ENCODE measurements at places on chromosomes 16 and 17. TPM values are rescaled to one million over a fixed set of nuclear protein-coding genes. Genes with fewer than 3 reads are reported as not detected.

The SCNN1B gene
- total RNA-seq = not detected

- no peak for DNase-seq
Measured at GRCh38 chr16:49419862-49420261, 46.3 kb downstream of the C16orf78 start.

The KRTAP2-3 gene
- not detected for total RNA-seq

DNA sequence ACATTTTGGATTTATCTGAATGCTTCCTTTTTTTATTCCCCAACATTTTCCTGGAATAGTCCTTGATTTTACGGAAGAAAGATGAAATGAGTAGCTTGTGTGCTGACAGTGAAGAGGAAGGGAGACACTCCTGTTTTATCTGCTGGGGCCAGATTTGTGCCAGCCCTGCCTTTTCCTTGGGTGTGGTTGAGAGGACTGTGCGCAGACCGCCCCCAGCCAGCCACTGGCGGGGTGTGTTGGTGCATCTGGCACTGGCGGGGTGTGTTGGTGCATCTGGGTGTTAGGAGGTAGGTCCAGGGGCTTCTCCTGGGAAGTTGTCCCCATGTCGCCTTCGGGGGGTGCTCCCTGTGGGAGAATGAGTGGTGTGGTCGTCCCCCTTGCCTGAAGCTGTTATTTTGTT is 39.5 kb downstream of the RAP1GAP2 start:
- no peak for DNase-seq

- DNase-seq = no peak
Measured at GRCh38 chr17:78418326-78419026, 40.0 kb downstream of the PGS1 start.

GRCh38 chr17:63697341-63698286 is 2.3 kb downstream of the LIMD2 start:
- peak; percentile 80 for DNase-seq

- no peak for DNase-seq
Measured at GRCh38 chr17:81722184-81723120, 10.4 kb downstream of the SLC25A10 start.

The YBX2 gene
- total RNA-seq = 0.19 TPM

The KRTAP9-4 gene
- not detected for total RNA-seq

- DNase-seq = no peak
Measured at GRCh38 chr17:72754513-72754912, 338.0 kb downstream of the SLC39A11 start.

- no peak for DNase-seq
Measured at GRCh38 chr17:62974788-62975187, 8.8 kb downstream of the TANC2 start.

DNA sequence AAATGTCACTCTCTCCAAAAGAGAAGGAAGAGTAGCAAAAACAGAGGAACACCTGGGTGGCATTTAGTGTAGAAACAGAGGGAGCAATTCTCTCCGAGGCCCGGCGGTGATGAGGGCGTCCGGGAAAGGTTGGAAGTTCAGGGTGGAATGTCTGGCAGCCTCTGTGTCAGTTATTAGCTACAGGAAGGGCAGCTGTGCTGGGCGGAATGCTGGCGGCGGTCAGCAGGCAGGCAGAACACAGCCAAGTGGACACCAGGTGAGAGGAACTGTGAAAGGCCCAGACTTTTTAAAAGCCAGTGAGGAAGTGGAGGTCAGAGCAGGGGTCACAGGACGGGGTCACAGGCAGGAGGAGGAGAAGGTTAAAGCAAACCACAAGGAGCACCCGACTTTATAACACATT is 238.1 kb downstream of the NTN1 start:
- no peak for DNase-seq

DNA sequence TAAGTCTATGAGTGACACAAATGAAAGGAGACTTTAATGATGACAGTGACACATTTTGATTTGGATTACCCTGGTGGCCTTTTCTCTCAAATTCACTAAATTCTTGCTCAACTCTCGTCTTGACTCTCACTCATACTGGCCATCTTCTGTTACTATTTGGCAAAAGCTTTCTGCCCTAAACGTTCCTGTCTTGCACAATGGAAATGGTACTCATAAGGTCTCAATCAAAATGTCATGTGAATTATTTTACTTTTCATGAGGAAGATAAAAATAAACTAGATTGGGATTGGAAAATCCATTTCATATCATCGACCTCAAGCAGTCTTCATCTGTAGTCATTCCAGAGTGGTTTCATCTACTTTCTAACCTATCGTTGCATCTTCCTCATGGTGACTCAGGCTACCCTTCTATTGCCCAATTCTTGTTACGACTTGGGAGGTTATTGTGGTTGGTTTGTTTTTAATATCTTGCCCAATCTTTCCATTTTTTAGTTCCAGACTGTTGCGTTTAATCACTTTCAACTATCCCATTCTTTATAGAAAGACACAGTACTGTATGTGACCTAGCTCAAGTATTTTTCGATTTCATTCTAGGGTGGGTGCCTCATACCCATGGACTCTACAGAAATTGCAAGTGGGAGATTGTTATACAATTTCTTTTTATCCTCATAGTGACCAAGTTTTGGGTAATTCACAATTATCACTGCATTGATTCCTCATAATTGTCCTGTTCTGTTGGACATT is 317.2 kb upstream of the KCNJ16 start:
- DNase-seq = no peak

DNA sequence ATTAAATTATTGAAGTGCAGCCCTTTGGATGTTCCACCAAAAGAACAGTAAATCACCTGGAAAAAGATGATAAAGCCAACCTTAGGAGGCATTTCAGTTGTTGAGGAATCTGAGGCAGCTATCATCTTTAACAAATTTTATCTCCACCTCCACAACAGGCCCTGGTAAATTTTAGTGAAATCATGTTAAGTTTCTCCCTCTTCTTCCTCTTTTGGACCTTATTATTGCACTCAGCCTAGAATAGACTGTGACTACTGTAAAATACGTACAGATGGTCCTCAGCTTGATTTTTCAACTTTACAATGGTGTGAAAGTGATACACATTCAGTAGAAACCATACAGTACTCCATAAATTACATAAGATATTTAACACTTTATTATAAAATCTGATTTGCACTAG is 90.3 kb downstream of the USP32 start:
- DNase-seq = no peak

DNA sequence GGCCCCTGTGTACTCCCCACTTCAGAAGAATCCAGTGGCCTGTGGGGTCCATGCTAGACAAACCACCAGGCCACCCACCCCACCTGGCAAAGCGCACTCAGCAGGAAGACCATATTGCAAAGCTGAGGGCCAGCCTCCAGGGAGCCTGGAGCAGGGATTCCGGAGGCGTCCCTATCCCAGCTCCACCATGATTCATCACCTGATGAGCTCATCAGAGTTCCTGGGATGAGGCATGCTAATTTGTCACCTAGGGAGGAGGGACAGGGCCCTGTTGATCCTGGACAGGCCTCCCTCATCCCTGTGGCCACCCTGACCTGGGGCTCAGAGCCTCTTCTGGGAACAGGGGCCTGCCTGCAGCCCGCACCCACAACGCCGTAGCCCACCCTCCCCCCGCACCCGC is 131.6 kb upstream of the PLCG2 start:
- DNase-seq = no peak

GRCh38 chr16:27253526-27253930 is 15.0 kb downstream of the NSMCE1 start:
- peak; percentile 42 for DNase-seq

DNA sequence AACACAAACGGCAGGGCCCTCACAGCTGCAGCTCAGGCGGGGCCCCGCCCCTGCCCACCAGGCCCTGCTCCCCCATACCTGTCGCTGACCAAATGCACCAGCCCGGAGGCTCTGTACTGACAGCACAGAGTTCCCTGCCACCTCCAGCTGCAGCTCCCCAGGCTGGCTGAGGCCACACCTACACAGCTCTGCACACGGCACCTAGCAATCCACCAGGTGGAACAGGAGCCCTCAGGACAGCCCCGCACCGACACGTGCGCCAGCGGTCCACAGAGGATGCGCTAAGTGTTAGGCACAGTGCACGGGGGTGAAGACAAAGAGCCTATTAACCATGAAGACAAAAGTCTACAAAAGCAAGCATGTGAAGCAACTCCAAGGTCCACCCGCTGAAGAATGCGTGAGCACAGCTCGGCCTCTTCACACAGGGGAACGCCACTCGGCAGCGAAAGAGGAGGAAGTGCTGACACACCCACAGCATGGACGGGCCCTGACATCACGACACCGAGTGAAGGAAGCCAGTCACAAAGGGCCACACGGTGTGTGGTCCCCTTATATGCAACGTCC is 5.4 kb downstream of the ZCCHC14 start:
- peak; percentile 34 for DNase-seq

GRCh38 chr16:65727534-65728137 is 605.8 kb upstream of the CDH11 start:
- no peak for DNase-seq

DNA sequence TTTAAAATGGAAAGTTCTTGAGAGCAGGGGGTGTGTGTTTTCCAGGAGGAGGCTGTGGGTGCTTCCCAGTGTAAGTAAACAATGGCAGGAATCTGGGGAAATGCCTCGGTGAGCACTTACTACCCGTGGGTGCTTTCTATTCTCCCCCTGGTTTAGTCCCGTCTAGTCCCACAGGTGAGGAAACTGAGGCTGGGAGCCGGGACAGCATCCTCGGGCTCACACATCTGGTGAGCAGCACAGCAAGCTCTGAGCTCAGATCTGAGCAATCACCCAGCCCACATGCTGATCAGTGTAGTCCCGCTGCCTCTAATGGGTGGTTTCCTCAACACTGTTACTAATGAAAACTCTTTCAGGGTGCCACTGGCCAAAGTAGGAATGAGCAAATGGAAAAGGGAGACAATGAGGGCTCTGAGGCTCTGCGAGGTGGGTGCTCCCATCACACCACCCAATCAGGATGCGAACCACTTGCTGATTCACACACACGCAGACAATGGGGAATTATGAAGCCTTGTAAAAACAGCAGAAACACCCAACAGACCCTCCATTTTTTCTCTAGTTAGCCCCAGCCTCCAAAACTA is 202.6 kb downstream of the PARN start:
- DNase-seq = no peak

GRCh38 chr17:54662978-54663876 is 237.4 kb upstream of the TOM1L1 start:
- no peak for DNase-seq

The ZNRF1 gene
- 5.6 TPM for total RNA-seq

DNA sequence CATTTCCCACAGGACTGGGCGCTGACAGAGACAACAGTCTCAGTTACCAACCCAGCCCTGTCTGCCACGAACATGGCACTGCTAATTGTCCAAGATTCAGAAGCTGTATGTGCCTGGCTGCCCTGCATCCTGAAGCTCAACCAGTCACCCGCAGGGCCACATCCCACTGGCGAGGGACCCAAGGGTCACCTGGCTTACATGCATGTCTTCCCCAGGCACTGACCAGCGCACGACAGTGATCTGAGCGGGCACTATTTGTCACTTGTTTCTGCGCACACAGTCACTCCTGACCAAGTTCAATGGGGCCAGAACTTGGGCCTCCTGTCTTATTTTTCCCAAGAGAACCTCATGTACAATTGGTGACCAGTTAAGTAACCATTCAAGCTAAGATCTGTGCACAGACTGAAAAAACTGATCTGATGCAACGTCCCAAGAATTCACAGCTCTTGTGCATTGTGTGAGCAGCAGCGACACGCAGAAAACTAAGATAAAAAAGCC is 13.1 kb downstream of the USP7 start:
- no peak for DNase-seq

- DNase-seq = no peak
Measured at GRCh38 chr17:49574323-49574781, 1.3 kb upstream of the NXPH3 start.

DNA sequence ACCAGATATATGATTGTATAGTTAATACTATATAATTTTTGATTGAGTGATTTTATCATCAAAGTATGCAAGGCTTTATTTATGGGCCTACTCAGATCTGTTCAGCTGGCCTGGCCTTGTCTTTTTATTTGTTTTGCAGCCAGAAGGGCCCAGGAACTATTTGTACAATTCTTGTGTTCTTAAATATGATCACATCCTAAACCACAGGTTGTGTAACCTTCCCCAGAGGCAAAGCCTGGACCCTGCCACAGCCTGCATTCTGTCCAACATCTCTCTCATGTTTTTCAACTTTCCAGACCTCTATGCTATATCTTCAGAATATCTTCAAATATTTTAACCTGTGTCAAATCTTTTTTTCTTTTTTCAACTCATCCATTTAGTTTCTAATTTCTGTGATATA is 410.4 kb upstream of the MON1B start:
- DNase-seq = no peak

- no peak for DNase-seq
Measured at GRCh38 chr17:8572764-8573163, 57.8 kb downstream of the MYH10 start.

The SPN gene
- 122 TPM for total RNA-seq

The TBC1D3G gene
- not detected for total RNA-seq

DNA sequence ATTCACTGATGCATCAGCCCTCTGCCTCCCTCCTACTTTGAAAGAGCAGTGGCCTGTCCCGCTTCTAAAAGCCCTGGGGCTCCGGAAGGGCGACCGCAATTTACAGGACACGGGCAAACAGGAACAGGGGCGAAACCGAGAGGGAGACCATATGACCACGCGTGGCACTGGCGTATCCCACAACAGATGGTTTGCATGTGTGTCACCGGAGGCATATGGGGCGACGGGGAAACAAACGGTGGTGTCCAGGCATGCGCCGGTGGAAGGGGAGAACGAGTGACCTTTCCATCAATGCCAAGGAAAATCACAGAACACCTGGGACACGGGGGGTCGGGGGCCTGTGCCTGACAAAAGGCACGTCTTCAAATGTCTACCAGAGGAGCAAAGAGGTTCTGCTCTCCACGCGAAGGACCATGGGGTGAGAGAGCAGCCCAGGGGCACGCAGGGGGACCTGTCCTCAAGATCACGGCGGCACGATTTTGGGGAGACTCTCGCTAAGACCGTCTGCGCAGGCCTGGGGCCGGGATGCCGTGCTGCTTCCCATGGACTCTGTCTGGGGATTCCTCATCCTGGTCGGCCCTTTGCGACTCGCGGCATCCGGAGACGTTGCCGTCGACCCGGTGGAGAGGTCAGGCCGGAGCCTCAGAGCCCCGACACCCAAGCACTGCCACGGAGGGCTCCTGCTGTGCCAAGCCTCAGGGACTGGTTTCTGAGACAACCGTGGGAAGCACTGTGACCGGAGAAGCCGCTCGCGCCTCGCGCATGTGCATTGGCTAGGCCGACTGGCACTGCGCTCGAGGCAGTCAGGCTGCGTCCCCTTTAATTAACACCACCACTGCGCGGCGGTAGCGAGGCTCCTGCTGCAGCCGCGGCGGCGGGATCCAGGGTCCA is 12.8 kb upstream of the KCNJ18 start:
- DNase-seq = no peak

The SLC16A6 gene
- total RNA-seq = 5.9 TPM

- no peak for DNase-seq
Measured at GRCh38 chr16:80608946-80609345, 68.2 kb downstream of the DYNLRB2 start.

- DNase-seq = no peak
Measured at GRCh38 chr16:57379579-57379978, 7.3 kb downstream of the CX3CL1 start.

GRCh38 chr16:14013571-14014283 is 57.4 kb upstream of the MRTFB start:
- no peak for DNase-seq

GRCh38 chr17:7252176-7253043 is at the start of gene ELP5:
ELP5 (plus strand) TSS chr17:7252215; CDS start chr17:7252551, 336 bp downstream.
- peak; percentile 91 for DNase-seq
